ENCODE measurements at places on chromosomes 11 and 22.

DNA sequence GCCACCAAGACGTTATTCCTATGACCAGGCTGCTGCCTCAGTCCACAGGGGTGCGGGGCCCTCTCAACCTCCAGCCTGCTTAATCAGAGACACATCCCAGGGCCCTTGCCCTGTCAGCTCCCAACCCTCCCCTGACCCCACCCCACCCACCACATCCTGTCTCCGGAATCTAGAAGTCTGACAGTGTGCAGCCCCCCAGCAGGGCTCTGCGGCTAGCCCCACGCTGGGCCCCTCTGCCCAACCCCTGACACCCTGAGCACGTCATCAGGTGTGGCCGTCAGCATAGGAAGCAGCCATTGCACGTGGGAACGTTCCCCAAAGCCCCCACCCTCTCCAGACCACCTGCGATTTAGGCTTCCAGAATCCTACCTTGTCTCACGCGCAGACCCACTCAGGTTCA is 34.3 kb upstream of the IGSF9B start:
- no peak for DNase-seq

GRCh38 chr11:65954771-65955170 is 6.8 kb upstream of the SART1 start:
- no peak for DNase-seq

DNA sequence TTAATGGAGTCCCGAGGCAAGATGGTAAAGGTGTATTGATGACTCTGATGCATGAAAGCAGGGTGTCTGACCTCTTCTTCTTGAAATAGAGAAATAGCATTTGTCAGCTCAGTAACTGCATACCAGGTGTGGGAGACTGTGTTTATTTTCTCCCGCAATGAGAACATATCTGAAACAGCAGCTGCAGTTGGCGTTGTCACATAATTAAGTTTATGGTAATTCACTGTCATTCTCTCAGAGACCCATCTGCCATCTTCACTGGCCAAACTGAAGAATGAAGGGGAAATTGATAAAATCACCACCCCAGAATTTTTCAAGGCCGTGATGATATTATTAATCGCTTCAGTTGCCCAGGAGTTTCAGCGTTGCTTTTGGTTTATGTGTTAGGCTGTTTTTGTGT is 20.1 kb upstream of the MCHR1 start:
- no peak for DNase-seq

- no peak for DNase-seq
These were observed 5.6 kb downstream of the PICK1 start for GRCh38 chr22:38062791-38063190.

- DNase-seq, result no peak
These were observed 7.3 kb upstream of the EHF start for GRCh38 chr11:34613552-34614056.

DNA sequence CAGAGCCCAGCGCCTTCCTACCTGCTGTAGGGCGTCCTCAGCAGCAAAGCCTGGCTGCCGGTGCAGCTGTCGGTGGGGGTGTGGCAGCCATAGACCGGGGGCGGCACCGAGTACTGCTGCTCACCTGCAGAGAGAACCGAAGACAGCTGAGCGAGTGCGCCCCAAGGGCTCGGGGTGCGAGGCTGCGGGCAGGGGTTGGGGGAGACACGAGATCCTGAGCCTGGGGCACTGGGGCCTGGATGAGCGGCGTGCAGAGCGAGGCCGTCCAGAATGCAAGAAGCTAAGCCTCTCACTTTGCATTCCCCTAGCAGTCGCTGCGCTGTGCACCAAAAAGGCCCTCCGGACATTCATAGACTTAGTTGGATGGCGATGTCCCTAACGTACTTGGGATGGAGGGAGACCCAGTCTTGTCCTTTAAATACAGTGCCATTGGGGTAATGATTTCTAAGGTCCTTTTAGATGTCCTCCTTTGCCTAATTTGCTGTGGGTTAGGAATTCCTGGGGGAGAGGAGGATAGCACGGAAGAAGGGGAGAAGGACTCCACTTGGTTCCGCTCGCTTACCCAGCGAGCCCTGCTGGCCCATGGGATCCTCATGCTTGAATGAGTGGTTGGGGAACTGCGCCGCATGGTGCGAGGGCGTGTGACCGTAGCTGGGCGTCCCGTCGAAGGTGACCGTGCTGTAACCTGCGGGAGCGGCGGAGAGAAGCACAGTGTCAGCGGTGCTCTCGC is 7.2 kb downstream of the WT1 start:
- no peak for DNase-seq

GRCh38 chr11:108965306-108966001 is 300.6 kb downstream of the DDX10 start:
- DNase-seq, result no peak

DNA sequence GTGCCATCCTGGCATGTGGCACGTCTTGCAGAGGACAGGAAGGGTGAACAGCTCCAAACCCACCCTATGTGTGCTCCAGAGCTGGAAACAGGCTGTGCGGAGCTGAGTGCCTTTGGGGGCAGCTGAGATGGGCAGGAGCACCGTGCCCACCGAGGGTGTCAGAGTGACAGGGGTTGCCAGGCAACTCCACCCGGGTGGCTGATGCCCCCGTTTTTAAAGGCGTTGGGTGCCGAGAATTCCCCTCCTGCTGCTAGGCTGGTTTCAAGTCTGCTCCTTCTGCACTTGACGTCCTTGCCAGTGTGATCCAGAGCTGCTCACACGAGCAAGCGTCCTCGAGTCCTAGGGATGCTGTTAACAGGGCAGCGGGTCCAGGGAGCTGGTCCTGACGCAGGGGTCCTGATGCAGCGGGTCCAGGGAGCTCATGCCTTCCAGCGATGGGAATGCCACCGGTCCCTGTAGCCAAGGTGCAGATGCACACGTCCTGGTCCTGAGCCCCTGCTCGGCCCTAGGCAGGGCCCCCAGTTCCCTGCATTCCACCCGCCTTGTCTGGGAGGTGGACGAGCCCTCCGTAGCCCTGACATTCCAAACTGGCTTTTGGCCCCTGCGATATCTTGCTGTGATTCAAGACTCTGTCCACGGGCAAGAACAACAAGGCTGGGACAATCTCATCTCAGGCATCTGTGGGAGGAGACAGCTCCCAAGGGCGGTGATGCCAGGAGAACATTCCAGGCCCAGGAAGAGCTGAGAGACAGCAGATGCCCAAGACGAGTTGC is 4.9 kb downstream of the KCNQ1 start:
- DNase-seq, result no peak
